ENCODE measurements at places on chromosomes 5 and 9.

- DNase-seq: no peak
Measured at GRCh38 chr5:62717301-62717933, 138.8 kb downstream of the LRRC70 start.

DNA sequence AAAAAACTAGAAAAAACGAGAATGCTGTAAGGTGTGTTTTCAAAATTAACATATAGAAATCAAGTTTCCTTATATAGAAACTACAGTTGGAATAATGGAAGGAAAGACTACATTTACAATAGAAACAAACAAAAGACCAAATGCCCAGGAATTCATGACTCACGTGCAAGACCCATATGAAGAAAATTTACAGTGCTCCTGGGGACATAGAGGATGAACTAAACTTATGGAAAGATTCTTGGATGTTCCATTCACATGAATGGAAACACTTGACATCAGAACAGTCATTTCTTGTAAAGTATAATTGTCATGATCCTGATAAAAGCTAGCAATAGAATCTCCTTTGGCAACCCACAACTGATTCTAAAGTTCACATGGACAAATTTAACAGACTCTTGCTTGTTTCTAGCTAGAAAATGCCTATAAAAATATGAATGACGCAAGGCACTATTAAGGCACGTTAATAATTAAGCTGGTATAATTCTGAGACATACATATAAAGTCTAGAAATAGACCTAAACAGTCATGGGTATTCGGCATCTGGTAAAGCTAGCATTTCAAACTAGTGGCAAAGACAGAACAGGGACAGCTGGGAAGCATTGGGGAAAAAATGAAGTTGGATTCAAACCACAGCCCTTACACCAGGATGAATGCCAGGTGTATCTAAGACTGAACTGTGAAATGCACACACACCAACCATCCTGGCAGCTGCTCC is 5.1 kb upstream of the ZFP62 start:
- DNase-seq: no peak

DNA sequence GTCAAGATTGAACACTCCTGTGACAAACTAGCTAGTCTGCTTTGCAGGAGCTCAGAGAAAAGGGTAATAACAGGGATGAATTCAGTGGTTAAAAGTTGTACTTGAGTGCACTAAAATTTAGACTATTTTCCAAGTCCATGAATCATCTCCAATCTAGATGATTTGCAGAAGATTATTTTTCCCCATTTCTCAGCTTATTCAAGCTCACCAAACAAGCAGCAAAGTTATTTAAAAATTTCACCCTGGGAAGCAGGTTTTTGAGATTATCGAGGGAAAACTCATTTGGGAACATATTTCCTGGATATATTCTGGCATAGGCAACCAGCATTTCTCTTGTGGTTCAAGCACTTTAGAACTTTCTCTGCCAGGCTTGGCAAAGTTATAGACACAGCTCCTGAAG is 311.4 kb downstream of the TLE1 start:
- DNase-seq: no peak

DNA sequence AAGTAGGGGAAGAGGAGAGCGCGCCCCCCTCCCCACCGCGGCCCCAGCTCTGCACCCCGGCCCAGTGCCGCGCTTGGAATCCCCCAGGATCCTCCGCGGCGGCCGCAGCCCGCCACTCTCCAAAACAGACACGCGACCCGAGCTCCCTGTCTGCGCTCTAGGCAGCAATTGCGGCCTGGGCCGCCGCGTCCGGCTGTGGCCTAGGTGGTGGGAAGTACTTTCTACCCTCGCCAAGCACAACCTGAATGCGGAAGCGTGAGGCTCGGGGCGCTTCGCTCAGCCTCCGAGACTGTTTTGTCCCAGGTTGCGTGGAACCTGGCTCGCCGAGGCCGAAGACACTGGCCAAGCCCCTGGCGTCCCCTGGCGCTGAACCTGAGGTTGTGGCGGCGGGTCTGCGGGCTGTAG is 3.3 kb upstream of the FOXB2 start:
- DNase-seq: no peak

- DNase-seq: no peak
Measured at GRCh38 chr5:169629847-169630548, 7.1 kb upstream of the DOCK2 start.

DNA sequence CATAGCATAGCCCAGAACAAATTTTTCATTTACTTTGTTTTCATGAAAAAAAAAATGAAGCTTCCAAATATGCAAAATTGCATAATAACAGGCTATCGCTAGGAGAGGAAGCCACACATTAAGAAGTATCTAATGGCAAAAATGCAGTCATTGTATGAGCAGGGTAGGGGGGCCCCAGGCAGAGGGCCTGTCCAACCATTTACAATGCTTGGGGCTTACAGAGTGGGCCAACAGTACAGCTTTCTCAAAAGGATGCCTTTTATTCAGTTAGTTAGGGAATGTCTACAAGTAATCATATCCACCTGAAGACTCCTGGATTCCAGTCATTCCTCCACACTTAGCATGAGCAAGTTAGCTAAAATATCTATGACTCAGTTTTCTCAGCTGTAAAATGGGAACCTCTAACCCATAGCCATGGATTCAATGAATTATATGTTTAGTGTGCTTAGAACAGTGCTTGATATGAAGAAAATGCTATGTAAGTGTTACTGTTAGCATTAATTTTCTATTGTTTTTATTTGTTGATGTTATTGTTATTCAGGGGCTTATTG is 117.7 kb downstream of the GAS1 start:
- no peak for DNase-seq

DNA sequence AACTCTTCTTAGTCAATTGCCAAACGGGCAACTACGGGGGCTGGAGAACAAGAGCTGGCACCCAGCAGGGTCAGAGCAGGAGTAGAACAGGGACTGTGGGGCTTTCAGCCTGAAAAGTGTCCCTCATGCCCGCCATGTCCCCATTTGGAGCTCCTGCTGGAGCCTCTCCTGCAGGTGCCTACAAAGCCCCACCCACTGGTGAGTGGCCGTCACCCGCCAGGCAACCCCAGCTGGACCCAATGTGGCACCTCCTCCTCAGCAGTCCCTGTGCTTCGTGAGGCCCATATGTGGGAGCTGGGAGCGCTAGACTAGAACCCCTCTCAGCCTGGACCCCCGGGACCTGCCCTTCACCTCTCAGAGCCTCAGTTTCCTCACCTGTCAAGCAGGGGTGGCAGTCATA is 40.9 kb downstream of the VAV2 start:
- no peak for DNase-seq

DNA sequence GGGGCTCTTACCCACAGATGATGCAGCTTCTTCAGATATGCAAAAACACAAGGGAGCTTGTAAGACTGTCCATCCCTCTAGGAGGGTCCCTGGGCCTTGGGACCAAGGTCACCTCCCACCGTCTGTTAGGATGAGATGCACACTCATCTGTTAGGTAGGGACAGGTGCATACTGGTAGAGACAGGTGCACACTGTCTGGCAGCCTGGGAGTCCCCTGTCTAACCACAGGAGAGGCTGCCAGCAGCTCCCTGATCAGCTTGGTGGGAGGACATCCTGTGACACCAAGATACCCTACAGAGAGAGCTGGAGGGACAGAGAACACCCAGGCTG is 13.2 kb downstream of the TSPAN17 start:
- no peak for DNase-seq

Data from erythroblast (primary cell).